ENCODE measurements at places on chromosomes 5 and 9.

DNA sequence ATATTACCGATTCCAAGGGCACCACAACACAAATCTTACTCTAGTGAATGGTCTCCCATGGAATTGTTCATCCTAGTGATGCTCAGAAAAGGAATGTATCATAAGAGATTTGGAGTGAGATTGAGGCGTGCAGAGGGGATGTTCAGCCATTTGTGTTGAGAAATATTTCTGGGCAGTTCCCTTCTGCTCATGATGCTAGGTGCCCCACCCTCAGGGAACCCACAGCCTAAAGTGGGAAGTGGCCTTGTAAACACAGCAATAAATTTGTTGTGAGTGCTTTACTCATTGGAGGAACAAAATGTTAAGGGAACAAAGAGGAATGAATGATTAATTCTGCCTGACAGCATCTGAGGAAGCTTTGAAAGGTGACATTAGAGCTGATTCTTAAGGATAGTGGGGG, 129.9 kb downstream of the TLE4 start:
- no peak for DNase-seq

DNA sequence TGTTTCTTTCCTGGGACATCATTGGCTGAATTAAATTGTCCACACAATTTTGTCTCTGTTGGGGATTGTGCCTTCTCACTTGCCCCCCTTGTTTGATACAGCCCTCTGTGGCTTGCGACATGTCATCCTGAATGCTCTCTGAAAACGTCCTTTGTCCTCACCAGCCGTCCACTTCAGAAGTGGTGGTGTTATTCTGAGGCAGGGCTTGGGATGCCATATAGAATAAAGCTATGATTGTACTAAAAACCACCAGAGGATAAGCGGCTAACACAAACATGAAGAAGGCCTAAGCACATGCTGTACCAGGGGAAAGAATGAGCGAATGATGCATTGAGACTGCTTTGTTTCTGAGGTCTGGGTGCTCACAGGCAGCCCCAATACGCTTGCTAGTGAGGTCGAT, 3.5 kb upstream of the SNX30 start:
- no peak for DNase-seq

- no peak for DNase-seq
Observed at GRCh38 chr5:136089791-136090190, 42.9 kb upstream of the SMAD5 start.

DNA sequence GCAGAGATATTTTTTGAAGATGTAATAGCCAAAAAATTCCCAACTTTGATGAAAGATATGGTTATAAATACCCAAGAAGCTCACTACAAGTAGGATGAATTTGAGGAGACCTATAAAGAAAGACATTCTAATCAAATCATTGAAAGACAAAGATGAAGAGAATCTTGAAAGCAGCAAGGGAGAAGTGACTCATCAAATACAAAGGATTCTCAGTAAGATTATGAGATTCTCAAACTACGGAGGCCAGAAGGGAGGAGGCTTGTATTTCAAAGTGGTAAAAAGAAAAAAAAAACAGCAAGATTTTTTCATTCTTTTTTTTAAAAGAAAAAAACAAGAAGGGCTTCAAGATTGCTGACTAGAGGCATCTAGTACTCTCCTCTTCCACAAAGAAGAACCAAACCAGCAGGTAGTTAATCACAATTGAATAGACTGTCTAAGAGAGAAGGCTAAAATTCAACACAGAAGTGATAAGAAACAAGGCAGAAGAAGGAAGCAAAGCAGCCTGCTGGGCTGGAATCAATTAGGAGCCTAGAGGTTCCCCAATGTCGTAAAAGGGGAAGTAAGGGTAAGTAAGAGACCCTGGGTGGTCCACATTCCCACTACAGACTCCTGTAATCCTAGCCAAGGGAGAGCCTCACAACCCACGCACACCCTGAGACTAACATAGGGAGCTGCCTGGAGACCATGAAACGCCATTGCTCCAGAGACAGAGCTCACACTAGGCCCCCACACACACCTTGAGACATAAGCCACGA, 59.1 kb upstream of the NIPAL4 start:
- no peak for DNase-seq
